ENCODE measurements at places on chromosomes 2 and 18.

DNA sequence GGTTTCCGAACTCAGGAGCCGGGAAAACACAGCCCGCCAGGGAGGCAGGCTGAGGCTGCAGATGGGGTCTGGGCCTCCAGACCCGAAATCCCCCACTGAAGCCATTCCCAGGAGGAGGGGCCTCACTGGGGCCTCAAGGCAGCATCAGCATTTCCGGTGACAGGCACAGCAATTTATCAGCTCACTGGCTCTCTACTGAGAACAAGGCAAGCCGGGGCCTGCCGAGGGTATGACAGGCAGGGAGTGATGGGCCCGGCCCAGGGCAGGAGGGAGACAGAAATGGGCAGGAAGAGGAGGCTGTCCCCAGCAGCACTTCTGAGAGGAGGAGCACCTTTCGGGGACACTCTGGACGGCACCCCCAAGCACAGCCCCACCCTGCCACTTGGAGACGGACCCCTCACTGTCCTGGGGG lies 12.5 kb downstream of the SDC1 start:
- DNase-seq: no peak

DNA sequence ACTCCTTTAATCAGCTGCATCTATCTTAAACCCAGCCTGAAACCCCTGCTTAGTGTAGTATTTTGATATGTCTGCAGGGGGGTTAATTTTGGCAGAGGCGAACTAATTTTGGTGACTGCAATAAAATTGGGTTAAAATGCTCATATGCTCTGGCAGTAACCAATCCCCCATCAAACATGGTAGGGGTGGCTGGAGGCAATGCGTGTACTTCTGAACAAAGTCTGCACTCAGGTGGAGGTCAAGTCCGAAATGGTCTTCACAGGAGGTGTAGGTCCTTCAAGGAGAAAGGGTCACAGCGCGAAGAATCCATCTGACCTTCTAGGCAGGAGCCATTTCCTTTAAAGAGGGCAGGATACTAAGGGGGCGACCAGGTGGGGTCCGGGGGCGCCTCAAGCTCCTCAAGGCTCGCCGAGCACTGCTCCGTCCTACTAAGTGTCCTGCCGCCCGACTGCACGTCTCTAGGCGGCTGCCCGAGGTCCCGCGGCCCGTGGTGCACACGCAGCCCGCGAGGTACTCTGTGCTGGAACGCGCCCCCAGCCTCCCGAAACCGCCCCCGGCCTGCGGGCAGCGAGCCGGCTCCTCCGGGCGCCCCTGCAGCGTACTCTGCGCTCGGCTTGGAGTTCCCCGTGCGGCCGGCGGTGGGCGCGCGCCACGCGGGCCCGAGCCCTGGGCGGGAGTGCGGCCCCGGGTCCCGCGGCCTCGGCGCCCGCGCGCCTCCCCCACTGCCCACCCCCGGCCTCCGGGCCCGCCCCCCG lies 1.7 kb upstream of the LDLRAD4 start:
- peak; percentile 69 for DNase-seq

DNA sequence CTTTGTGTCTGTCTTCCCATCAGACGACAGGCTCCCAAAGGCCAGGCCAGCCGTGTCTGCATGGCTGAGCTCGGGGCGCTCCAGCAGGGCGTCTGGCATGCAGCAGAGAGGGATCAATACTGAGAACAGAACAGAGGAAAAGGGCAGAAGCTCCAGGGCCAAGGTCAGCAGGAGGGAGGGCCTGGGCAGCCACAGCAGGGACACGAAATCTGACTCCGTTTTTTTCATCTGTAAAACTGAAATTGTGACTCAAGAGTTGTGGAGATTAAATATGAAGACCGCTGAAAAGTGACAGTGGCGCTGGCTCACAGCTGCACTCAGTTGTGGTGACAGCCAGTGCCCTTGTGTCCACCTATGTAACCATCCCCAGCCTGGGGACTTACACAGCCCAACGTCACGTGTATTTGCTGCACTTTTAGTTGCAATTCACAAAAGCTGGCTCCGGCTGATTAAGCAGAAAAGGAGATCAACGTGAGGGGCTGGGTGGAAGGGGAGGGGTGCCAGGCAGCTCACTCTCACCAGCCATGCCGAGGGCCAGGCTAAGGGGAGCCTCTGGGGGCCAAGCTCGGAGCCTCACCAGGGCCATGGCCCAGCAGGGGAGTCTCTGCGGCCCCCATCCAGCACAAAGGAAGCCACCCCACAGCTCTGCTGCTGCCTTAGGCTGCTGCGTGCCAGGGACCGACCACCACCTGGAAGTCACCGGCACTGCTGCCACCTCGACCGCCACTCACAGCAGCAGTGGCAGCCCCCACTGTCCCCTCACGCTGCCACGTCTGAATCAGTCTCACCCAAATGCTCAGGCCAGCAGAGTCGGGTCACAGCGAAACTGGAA lies 74.7 kb downstream of the EIPR1 start:
- DNase-seq: no peak

GRCh38 chr2:54967759-54968365 lies 82.4 kb downstream of the RTN4 start:
- DNase-seq: no peak

- DNase-seq: no peak
These were observed 77.4 kb downstream of the TXNL1 start for GRCh38 chr18:56560992-56561391.

GRCh38 chr18:31857526-31858106 lies 85.3 kb downstream of the TRAPPC8 start:
- no peak for DNase-seq

DNA sequence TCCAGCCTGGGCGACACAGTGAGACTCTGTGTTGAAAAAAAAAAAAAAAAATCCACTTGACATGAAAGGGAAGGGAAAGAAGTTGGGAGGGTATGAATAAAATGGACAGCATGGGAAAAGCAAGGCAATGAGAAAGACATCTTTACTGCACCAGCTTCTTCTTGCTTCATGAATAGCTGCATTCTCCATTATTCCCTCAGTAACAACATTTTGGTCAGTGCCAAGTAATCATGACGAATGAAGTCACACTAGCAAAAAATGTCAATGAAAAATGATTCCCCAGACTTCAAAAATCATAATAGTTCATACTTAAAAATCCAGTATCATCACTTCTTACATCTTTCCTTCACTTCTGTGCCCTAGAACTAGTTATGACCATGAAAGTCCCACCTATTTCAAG lies 30.4 kb downstream of the ADAM17 start:
- DNase-seq: no peak

- DNase-seq: no peak
These were observed 187.8 kb upstream of the FAM98A start for GRCh38 chr2:33786881-33787280.

DNA sequence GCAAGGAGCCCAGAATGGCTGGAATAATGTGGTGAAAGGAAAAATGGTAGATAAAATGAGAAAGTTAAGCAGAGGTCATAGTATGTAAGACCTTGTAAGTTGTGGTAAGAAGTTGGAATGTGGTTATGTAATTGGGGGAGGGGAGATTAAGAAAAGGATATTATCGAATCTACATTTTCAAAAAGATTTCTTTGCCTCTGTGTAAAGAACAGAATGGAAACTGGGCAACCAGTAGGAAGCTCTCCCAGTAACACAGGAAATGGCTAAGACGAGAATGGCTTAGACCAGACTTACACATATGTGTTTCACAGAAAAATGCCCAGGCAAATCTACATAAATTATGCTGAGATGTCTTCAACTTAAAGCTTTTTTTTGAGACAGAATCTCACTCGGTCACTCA lies 13.2 kb downstream of the MEMO1 start:
- DNase-seq: no peak

DNA sequence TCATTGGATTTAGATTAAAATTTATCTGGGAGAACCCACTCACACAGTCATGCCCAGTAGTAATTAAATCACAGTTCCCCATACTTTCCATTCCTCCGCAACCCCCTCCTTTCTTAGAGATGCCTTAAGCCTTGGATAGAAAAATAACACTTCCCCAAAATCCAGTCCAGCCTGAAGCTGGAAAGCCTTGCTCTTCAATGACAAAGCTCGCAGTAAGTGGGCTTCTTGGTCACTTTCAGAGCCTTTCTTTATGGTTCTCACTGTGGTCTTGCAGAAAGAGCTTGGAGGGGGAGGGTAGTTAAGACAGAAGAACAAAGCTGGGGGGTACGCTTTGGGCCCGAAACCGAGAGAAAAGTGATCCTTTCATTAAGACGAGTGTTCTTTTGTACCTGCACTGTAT lies 802.1 kb upstream of the POU3F3 start:
- no peak for DNase-seq

GRCh38 chr2:168673265-168674189 lies 128.9 kb upstream of the NOSTRIN start:
- peak; percentile 38 for DNase-seq
